HTR-8/SVneo (cell line): ENCODE measurements at places on chromosomes 3 and 15.

- DNase-seq, result no peak
Measured at GRCh38 chr3:136856665-136857064, 5.3 kb upstream of the NCK1 start.

DNA sequence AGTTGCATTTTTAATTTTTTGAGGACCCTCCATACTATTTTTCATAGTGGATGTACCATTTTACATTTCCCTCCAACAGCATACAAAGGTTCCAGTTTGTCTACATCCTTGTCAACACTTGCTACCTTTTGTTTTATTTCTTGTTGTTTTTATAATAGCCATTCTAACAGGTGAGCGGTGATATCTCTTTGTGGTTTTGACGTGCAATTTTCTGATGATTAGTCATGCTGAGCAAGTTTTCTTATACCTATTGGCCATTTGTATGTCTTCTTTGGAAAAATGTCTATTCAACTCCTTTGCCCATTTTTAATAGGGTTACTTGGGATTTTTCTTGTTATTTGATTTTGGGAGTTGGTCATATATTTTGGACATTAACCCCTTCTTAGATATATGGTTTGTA, 187.0 kb downstream of the CDIN1 start:
- no peak for DNase-seq

GRCh38 chr3:75737831-75738493, 47.4 kb downstream of the ZNF717 start:
- DNase-seq, result no peak

DNA sequence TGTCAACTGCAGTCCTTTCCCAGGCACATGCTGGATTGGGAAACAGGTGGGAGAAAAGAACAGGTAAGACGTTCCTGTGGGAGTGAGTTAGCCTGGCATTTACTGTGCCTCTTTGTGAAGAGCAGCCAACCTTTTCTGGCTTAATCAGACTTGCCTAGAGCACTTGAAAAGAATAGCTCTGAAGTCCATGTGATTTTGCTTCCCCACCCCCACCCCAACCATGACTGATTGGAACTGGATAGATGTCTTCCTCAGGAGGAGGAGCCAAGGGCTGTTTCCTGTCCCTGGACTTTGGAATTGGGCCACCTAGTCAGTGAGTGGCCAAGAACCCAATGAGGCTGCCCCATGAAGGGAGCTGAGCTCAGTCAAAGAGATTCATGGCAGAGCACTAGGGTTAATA, 4.7 kb upstream of the TMEM41A start:
- DNase-seq, result no peak

- DNase-seq, result peak; percentile 49
Measured at GRCh38 chr15:59501597-59501996, 63.6 kb downstream of the FAM81A start.

DNA sequence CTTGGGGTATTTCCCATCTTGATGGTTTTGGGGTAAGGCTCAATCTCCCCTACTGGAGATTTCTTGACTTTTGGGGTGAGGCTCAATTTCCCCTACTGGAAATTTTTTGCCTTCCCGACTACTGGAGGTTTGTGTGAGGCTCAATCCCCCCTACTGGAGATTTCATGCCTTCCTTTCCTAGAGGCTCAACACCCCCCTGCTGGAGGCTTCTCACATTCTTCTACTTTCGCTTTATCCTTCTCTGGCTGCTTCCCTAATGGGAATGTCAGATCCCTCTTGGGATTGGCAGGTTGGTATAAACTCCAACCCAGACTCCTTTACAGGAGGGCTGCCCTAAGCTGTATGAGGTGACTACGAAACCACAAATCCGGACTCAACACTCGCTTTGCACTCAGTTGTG, 49.2 kb downstream of the KATNBL1 start:
- DNase-seq, result no peak

DNA sequence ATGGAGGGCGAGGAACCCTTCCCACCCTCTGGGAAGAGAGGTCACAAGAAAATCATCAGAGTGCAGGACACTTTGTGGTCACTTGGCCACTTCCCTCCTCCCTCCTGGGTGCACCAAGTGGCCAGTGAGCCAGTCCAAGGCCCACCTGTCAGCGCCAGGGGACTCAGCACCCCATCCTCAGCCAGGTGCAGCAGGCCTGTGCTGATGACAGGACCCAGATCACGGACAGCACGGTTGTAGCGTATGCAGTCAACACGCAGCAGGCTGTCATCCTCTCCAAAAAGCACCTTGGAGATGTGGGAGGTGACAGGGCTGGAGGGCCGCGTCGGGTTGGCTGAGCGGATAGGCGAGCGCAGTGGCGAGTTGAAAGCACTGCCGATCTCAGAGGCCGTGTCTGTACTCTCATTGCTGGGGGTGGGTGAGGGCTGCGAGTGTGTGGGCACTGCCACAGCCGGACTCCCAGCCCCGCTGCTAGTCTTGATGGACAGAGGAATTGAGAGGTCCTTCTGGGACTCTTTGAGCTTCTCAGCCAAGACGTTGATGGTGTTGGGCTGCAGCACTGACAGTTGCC, 41.5 kb downstream of the SEMA3G start:
- no peak for DNase-seq

DNA sequence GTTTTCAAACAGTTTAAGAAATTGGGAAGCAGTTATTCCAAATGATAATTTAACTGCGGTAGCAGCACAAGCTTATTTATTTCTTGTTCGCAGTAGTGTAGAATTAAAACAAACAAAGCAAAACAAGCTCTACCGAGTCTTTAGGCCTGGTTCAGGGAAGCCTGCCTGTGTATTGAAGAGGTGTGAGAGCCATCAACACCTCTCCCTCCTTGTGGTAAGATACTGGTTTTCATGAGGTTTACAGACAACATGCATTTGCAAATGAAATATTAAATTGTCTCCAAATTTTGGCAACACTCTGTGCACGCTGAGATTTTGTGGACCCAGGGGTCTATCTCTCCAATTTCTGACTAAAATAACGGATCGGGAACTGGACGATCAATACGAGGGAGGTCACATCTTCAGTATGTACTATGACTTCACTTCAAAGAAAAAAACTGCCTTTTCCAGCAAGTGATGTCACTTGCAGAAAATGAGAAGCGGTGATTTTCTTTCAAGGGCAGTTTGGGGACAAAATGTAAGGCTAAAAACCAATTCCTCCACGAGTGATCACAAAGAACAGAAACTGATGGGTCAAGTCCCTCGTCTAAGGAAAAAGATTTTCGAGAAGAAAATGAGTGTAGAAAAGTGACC, 721 bp downstream of the ATR start:
- no peak for DNase-seq

- DNase-seq, result no peak
Measured at GRCh38 chr3:121863801-121864200, 28.8 kb downstream of the EAF2 start.

- DNase-seq, result no peak
Measured at GRCh38 chr3:126373682-126374601, 16.7 kb upstream of the KLF15 start.

DNA sequence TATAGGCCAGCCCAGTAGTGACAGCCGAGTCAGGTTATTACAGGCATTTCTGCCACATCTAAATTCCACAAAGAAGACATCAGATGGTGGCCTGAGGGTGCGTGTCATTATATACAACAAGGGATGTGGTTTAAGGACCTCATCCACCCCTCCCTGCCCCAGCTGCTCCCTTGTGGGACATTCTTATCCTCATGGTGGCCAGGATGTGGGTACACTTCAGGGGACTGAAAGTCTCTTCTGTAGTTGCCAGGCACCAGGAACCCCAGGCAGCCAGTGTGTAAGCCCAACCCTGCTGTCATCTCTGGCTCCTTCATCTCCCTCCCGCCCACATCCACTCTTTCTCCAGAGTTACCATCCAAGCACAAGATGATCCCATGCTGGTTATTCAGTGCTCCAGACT, 224.9 kb upstream of the TOPAZ1 start:
- DNase-seq, result no peak

DNA sequence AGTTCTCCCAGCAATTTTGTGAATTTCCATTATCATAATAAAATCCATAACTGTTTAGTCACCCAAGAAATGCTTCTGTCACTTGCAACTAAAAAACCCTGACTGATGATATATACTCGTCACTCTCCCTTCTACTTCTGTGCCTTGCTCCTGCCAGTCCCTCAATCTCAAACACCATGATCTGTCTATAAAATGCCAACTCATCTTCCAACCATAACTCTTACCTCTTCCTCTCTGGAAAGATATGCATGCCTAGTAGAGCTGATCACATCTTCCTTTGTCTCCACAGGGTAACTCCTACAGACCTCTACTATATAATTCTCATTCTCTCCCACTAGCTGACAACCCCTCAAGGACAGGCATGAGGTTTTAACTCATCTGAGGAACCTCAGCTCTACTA, 5.2 kb upstream of the VEPH1 start:
- no peak for DNase-seq

GRCh38 chr3:184523825-184524615, 37.6 kb upstream of the EPHB3 start:
- DNase-seq, result peak; percentile 60

- DNase-seq, result peak; percentile 84
Measured at GRCh38 chr3:185732782-185733181, 92.1 kb downstream of the IGF2BP2 start.

DNA sequence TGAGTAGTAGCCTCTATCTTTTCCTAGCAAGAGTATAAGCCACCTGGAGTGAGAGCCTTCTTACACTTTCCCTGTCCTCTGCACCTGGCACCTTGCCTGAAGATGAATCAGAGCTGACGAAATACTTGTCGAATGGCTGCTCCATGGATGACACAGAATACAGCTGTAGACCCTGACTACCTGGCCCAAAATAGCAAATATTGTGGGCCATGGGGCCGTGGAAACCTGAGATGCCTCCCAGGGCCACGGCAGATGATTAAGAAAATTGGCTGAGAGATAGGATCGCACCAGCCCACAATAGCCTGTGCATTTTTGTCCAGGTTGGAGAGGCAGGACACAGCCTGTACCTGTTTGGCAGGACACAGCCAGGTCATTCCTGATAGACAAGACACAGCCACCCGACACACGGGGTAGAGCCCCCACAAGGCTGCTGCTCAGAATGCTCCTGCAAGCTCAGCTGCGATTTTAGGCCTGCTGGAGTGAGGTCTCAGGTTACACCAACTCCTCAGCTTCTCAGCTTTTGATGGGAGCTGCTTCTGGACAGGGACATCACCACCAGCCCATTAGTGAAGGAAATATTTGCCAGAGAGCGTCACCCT, 22.9 kb upstream of the TPM1 start:
- DNase-seq, result no peak

DNA sequence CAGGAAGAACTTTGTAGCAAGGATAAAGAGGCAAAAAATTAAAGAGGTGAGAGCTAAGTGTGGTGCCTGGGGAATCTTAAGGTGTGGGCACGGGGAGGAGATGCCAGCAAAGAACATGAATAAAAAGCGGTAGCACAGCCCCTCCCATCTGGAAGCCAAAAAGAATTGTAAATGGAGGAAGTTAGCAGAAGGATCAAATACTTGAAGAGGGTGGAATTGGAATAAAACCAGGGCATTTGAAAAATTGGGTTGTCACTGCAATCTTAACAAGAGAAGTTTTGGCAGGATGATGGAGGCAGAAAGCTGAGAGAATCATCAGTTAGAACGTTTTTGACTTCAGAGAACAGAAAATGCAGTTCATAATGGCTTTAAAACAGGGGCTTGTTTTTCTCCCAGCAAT, 2.4 kb downstream of the CCR2 start:
- no peak for DNase-seq

GRCh38 chr3:99967796-99968195, 146.5 kb downstream of the FILIP1L start:
- DNase-seq, result no peak

DNA sequence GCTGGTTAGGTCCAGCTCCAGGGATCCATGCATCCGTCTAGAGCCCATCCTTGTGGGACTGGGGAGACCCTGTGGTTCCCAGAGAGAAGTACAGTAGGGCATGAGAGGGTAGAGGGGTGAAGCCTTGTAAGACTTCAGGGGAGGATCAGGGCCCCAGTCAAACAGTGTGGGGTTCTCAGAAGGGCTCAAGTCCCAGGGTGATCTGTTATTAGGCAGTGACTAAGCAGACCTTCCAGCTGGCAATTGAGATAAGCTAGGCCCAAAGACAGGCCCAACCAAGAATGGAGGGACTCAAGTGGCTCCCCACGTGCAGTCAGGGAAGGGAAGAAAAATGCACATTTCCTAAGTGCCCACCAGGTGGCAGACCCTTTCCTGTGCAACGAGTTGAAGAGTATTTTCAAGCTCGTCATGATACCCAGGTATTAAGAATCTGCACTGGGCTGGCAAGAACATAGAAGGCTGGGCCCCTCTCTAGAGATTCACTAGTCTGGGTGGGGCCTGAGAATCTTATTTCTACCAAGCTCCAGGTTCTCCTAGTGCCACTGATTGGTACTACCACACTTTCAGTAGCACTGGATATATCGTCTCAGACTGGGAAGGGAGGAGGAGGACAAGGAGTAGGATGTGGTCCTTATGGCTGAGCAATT, 240.8 kb downstream of the NR1D2 start:
- peak; percentile 46 for DNase-seq

DNA sequence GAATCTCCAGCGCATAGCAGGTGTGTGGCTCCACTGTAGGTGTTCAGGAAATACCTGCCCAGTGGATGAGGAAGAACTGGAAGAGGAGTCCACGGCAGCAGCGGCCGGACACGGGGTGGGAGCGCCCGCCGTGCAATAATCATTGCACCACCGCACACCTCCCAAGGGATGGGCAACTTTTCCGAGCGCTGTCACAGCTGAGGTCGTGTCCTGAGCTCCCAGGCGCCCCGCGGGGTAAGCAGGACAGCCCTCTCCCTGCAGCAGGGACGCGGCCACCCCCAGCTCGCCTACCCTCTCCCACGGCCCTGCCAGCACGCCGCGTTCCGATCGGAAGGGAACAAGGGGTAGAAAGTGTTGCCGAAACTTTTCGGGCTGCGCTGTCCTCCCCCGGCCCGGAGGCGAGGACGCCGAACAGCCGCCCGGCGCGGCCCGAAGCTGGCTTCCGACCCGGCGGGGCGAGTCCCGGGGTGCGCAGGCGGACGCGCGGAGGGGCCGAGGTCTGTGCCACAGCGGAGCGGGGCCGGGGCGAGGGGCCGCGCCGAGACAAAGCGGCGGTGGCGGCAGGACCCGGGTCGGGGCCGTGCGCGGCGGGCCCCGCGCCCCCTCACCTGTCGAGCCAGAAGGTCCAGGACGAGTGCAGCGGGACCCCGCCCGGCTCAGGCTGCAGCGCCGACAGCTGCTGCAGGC, 475 bp downstream of the EIF4E3 start:
- DNase-seq, result peak; percentile 27

GRCh38 chr3:101379658-101380376, 59.4 kb upstream of the IMPG2 start:
- DNase-seq, result no peak

- peak; percentile 33 for DNase-seq
Measured at GRCh38 chr15:31867536-31868442, 162.5 kb upstream of the CHRNA7 start.
